ENCODE measurements at places on chromosomes 1 and 21.

GRCh38 chr1:181028615-181029014, 5.2 kb upstream of the MR1 start:
- no peak for DNase-seq

- no peak for DNase-seq
Measured at GRCh38 chr1:3903141-3904005, 3.3 kb upstream of the C1orf174 start.

GRCh38 chr1:212466437-212466836, 33.7 kb downstream of the NENF start:
- no peak for DNase-seq

- peak; percentile 58 for DNase-seq
Measured at GRCh38 chr1:28112388-28113241, 24.2 kb upstream of the EYA3 start.

GRCh38 chr21:43667191-43667904, 8.0 kb downstream of the RRP1B start:
- DNase-seq: no peak

DNA sequence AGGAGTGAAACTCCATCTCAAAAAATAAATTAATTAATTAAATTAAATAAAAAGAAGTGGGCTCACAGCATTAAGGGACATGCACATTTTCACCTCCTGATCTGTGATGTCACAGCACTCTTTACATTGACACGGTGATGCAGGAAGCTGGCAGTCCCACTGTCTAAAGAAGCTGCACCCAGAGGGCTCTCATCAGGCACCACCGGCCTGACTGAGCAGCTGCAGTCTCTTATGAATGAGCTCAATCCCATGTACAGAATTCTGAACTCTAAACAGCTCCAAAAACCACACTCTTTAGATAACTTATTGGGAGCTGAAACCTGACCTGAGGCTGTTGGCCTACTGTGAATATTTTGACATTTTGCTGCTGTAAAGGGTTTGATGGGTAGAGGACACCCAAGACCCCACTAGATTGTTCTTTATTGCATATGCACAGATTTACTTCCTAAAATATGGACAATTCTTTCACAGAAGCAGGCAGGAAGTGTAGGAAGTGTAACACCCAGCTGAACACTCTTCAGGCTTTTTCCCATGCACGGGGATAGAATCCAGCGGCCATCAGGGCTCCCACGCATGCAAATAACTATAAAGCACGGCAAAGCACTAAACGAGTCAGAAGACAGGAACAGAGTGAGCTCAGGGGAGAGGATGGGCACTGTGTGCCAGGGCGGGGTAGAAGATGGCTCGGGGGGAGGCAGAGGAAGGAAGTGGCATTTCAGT, 46.2 kb downstream of the L1TD1 start:
- DNase-seq: no peak

DNA sequence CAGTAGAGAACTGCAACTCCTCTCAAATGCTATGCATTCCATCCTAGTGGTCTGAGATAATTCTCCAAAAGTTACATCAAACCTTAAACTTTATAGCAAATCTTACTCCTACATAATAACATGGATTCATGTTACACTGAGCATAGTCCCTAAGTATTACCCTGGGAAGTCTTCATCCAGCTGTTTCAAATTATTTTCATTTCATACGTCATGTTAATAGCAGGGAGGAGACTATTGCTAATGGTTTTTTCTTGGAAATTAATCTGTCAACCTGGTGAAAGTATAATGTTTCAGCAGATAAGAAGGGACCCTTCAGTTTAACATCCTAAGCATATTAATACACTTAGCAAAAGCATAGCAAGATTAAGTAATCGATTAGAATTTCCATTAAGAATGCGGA, 318.1 kb downstream of the USP25 start:
- DNase-seq: no peak

DNA sequence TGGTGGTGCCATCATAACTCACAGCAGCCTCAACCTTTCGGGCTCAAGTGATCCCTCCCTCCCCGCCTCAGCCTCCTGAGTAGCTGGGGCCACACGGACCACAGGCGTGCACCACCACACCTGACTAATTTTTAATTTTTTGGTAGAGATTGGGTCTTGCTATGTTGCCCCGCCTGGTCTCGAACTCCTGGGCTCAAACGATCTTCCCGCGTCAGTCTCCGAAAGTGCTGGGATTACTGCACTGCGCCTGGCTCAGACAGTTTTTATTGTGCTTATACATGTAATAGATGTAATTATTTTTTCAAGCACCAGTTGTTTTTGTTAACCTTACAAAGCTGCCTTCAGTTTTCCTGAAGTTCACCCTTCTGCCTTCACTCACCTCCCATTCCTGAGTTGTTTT, 38.0 kb upstream of the HMGN1 start:
- no peak for DNase-seq

DNA sequence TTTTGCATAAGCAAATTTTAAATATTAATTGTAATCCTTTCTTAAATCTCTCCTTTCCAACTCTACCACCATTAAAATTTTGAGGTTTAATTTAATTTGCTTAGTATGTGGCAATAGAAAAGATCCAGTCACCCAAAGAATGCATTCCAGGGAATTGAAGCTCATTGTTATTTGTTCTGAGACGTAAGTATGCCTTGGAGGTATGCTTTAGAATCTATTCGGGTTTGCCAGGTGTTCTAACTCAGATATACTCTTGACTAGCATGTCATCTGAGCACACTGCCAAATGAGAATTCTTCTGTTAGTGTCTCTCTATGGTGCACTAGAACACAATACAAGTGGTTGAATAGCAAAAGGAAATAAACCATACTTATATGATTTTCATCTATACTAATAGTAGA, 813.6 kb upstream of the ADGRL2 start:
- no peak for DNase-seq

DNA sequence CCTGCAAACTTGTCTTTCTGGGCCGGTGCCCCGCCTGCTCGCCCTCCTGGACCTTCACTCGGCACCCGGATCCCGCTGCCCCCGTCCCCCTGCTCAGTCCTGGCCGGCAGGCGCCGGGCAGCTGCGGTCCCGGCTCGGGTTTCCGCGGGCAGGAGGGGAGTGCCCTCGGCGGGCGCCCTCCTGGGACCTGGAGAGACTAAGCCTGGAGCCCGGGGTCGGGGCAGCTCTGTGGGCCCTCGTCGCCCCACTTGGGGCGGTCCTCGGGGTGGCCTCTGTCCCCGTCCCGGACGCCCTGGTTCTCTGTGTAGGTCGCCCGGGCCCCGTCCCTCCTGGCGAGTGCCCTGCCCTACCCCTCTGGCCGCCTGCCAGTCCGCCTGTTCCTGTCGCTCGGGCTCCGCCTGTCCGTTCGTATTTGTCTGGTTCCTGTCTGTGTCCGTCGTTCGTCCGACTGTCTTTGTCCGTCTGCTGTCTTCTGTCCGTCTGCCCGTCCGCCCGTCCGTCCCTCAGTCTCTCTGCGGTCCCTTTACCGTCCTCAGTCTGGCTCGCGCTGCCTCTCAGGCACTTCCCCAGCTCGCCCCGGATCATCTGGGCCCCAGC, 490 bp downstream of the SERINC2 start:
- peak; percentile 38 for DNase-seq

DNA sequence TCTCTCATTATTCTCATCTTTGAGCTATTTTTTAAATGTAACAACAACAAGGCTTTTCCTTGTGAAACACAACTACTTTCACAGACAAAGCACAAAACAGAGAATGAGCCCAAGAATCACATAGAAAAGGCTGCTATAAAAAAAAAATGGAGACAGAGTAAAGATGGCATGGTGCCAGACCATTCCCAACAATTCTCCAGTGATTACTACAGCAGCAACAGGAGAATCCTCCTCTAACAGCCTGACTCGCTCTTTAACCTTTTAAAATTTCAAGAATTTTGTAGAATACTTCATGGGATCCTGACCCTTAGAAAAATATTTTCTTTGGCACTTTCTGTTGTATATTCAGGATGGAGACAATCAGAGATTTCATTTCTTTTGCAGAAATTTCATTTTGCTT, 3.8 kb upstream of the BCAS2 start:
- no peak for DNase-seq

- DNase-seq: no peak
Measured at GRCh38 chr1:39922251-39922688, 20.6 kb upstream of the MYCL start.

GRCh38 chr1:114986286-114986685, 43.3 kb upstream of the TSHB start:
- no peak for DNase-seq

- no peak for DNase-seq
Measured at GRCh38 chr1:203513585-203514031, 19.7 kb downstream of the OPTC start.

DNA sequence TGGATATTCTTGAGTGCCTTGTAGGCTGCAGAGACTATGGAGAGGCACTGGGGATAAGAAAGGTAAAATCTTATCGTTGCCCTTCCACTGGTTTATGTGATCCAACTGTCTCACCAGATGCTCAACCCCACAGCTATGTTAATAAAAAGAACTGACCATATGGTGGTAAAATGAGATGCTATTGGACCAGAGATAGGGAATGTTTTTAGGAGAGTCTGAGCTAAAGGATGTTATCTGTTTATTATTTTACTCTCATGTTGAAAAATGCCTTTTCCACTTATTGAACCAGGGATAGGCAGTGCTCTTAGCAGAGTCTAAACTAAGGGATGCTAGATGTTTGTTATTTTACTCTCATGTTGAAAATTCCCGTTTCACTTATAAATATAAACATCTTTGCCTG, 172.8 kb upstream of the GREM2 start:
- DNase-seq: no peak

- no peak for DNase-seq
Measured at GRCh38 chr1:63630666-63631065, 37.5 kb downstream of the PGM1 start.

DNA sequence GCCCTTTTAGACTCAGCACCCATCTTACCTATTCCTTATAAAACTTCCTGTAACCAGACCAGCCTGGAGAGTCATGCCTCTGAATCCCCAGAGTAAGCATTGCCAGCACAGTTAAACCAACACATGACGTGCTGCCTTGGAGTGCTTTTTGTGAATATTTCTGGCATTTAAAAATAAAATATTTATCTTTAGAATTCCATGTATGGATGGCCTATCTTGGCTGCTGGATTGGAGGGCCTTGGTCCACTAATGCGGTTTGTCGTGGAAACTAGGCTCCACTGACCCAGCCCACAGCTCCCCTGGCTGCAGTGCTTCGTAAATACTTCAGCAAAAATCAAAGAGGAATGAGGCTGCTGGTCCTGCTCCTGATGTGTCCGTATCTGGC, 17.5 kb downstream of the MTARC1 start:
- no peak for DNase-seq

GRCh38 chr1:212683357-212683722, 16.3 kb downstream of the BATF3 start:
- DNase-seq: peak; percentile 22

DNA sequence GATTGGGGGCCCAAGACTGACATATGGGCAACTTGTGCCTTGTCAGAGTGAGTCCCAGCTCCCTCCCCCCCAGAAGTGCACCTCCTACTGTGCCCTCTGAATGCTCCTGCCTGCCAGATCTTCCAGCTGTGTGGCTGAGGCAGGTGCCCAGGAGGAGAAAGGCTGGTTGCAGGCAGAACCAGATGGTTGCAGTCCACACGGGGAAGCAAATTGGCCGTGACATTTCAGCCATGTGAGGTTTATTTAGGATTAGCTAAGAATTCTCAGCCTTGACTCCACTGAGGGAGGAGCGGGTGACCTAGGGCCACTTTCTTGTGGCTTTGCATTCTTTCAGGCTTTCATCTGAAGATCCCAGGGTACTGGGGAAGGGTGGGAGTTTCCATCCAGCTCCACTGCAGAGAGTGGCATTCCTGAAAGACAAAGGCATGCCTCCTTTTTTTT, 33.8 kb downstream of the PEX14 start:
- DNase-seq: peak; percentile 24

GRCh38 chr1:2483026-2483425, 6.9 kb downstream of the PLCH2 start:
- no peak for DNase-seq

DNA sequence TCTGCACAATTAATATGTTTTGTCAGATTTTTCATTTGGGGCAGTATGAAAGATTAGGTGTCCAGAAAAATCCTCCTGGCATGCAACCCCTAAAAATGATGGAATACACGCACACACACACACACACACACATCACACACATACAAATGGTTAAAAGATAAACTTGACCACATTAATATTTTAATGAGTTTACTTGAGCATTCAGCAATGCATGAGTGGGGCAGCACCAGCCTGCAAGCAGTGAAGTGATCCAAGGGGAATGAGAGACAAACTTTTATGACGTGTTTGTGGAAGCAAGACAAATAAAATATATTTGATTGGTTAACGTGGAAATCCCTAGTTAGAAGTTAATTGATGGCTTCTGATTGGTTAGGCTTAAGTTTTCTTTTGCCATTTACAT, 29.1 kb upstream of the SOAT1 start:
- DNase-seq: no peak

GRCh38 chr1:23477359-23478144, 6.4 kb downstream of the ASAP3 start:
- peak; percentile 97 for DNase-seq

DNA sequence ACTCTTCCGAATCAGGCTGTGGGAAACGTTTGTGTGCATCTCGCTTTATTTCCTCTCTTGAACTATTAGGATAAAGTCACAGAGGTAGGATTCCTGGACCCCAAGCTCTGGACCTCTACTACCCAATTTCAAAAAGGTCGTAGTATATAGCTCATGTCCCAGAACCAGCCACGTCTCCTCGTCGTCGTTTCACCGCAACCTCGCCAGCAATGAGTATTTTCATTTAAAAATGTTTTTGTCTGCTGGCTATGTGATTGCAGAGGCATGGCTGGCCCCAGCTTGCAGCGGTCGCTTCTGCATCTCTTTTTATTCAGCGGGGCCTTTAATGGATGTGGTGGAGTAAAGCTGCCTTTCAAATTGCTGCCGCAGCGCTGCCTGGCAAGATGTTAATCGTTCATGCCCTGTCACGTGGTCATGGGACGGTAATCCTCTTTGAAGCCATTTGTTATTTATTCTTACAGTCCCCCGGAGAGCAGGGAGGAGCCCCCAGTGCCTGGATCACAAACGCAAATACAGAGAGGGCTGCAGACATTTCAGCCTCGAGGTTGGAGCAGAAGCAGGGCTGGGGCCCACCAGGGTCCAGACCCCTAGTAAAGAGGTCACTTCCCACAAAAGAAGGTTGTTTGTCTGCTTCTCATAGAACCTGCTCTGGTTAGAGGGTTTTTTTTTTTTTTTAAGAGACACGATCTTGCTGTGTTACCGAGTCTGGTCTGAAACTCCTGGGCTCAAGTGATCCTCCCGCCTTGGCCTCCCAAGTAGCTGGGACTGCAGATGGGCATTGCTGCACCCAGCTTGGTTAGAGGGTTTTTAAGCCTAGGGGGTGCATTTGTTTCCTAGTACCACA, 11.6 kb upstream of the NPHP4 start:
- no peak for DNase-seq

- DNase-seq: no peak
Measured at GRCh38 chr1:178752891-178753290, 27.8 kb downstream of the RALGPS2 start.

- DNase-seq: no peak
Measured at GRCh38 chr1:203404546-203404945, 53.6 kb upstream of the FMOD start.

- peak; percentile 85 for DNase-seq
Measured at GRCh38 chr1:61043010-61043820, 39.1 kb upstream of the NFIA start.

DNA sequence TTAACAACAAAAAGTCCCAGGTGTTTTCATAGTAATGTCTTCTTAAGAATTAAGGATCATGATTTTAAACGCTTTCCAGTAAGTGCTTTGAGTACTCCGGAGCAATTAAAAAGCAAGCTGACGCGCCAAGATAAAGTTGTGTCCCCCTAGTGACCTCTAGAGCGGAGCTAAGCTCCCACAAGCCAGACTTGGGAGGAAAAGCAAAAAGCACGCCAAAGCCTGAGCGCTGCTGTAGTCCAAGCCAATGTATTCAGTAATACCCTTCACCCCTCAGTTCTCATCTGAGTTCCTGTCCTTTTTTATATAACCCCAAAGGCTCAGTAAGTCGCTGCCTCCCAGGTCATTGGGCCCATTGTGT, 3.5 kb upstream of the SLC44A5 start:
- DNase-seq: no peak

Measured in trophoblast cell (in vitro differentiated cells and primary cell).